ENCODE measurements at places on chromosomes 12 and 14.

GRCh38 chr14:69693145-69693544 lies 73.8 kb upstream of the SRSF5 start:
- DNase-seq, result no peak

- DNase-seq, result no peak
These were observed 209.9 kb upstream of the NOS1 start for GRCh38 chr12:117571321-117571720.

DNA sequence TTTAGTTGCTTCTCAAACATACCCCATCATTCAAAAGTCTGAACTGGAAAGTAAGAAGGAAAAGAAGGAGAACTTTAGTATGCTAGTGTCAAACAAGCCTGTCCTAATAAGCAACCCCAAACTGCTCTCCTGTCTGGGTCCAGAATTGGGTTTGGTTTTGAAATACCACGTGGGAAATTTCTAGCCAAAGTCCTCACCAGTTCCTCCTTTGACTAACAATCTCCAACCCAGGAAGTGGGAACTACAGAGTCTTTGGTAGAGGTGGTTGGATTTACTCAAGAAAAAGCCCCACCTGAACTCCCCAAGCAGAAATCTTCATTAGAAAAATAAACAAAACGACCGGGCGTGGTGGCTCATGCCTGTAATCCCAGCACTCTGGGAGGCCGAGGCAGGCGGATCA lies 17.4 kb upstream of the EIF4B start:
- DNase-seq, result no peak

DNA sequence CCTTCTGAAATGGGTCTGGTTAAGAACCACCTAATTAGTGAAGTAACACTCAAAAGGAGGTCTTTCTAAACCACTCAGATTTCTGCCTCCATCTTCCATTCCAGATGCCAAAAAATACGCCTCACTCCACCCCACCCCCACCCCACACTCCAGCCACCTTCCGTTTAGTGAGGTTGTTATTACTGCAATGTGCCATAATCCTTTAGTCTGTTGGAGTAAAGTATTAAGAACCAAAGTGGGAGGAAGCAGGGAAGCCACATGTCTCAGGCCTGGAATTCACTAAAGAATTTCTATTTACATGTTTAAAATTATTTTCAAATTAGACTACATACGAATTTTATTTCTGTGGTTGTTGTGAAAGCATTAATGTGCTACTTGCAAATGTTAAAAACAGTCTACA lies 7.4 kb downstream of the KIF21A start:
- no peak for DNase-seq

All from CD4-positive, alpha-beta T cell treated with Interleukin-21 for 1 hour (primary cell).